ENCODE measurements at places on chromosomes 5 and 9.
A peak's percentile ranks its signal among the peaks of the same experiment; 100 is the strongest.

DNA sequence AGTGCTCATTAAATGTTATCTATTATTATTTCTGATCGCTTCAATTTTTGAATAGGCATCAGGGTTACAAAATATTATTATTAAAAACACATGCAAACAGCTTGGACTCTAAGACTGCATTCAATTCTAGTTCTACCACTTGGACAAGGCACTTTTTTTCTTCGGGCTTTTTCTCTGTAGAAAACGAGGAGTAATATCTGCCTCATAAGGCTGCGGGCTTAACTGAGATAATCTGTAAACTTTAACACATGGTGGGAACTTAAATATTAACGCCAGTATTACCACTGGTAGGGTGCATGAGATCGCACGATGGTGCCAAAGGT lies 511 bp upstream of the SPDL1 start:
- no peak for DNase-seq

GRCh38 chr9:37897665-37898064 lies 6.3 kb downstream of the SLC25A51 start:
- no peak for DNase-seq

DNA sequence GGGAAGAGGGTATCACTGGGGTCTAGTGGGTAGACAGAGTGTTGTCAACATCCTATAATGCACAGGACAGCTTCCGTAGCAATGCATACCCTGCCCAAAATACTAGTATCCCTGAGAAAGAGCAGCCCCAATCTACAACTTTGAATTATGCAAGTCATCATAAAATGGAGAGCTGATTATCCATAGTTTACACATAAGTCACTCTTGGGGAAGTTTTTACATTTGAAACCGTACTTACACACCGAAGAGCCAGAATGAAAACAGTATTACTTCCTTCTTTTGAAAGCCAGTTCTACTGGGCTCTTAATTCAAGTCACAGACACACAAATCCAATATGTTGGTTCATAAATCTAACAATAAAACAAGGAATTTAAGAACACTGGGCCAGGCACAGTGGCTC lies 21.6 kb downstream of the RNF145 start:
- no peak for DNase-seq

DNA sequence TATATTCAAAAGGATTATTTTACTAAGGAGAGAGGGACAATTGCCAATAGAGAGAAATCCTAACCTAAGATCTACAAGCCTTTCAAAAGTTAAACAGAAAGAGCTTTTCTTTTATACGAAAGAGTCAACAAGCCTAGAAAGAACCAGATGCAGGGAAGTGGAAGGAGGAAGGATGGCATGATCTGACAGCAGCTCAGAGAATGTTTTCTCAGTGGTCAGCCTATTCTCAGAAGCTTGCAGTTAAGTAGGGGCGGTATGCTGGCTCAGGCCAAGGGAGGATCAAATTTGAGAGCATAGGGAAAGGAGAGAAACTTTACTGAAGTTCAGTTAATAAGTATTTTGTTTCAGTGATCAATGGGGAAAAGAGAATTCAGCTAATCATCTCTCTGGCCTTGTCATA lies 88.0 kb upstream of the FTMT start:
- no peak for DNase-seq

DNA sequence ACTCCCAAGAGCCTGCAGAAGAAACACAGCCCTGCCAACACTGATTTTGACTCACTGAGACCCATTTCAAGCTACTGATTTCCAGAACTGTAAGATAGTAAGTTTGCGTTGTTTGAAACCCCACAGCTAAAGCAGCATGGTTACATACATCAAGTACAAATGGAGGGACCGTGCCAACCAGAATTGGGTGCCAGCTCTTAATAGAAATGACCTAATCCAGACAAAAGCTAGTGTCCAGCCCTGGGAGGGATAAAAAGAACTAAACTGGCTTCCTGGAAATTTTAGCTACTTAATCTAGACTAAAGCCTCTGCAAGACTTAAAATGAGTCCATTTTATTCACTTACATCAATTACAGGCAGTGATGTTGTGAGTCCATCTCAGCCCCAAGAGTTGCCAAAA lies 122.6 kb downstream of the ADAMTS12 start:
- no peak for DNase-seq

- no peak for DNase-seq
Measured at GRCh38 chr9:121154782-121155181, 46.9 kb downstream of the RAB14 start.

DNA sequence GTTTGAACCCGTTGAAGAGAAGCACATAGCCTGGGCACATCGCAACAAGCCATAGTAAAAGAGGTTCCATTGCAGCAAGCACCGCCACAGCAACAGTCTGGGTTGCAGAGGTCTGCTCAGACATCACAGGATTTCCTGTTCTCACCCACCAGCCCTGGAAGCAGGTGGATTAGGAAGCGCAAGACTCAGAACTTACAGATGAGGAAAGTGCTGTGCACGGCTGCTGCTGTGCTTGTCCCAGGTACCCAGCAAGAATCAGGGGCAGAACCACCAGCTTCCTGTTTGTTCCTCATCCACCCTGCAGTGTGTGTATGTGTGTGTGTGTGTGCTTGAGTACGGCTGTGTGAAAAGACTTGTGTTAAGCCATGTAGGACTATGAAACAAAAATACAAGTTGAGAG lies 124.7 kb upstream of the IRX2 start:
- DNase-seq = no peak

GRCh38 chr9:91943478-91944470 lies 6.3 kb downstream of the ROR2 start:
- no peak for DNase-seq

- peak; percentile 61 for DNase-seq
Measured at GRCh38 chr9:89701221-89701798, 96.5 kb downstream of the GADD45G start.

DNA sequence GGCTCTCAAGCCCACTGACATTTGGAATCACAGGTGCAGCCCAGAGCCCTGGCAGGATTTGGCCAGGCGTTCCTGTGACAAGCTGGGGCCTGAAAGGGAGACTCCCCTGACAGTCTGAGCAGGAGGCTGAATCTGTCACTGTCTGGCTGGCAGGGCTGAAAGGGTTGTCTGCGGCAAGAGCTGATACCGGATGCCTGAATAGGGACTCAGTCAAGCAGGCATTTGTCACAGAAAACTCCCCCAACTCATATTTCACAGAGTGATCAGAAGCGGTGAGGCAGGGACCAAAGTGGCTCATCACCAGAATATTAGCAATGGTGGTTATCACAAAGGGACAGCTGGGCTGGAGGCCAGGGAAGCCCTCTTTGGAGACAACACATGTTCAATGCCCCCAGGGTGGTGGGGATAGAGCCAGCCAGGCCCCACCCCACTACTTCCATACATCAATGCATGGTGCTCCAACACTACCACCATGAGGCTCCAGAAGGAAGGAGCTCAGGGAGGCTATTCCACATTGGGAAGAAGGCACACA lies 295.5 kb downstream of the DTWD2 start:
- no peak for DNase-seq

- DNase-seq = peak; percentile 64
Measured at GRCh38 chr9:126915281-126915816, 767 bp downstream of the RALGPS1 start.

DNA sequence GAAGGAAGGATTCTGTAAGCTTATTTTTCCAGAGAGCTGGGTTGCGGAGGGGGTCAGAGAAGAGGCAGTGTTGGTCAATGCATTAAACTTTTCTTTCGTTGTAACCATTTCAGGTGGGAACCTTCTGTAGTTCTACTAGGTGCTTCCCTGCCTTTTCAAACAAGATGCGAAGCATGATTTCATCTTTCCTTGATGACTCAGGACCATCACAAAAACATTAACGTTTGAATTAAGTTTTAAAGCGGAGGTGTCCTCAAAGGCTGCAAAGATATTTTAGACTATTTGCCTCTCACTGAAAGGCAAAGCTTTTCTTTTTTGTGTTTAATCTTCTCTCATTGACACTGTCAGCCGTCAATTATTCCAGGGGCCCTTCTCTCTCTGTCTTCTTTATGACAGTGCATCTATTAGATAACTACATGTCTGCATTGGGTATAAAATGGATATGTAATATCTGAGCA lies 26.3 kb upstream of the FAT2 start:
- no peak for DNase-seq

DNA sequence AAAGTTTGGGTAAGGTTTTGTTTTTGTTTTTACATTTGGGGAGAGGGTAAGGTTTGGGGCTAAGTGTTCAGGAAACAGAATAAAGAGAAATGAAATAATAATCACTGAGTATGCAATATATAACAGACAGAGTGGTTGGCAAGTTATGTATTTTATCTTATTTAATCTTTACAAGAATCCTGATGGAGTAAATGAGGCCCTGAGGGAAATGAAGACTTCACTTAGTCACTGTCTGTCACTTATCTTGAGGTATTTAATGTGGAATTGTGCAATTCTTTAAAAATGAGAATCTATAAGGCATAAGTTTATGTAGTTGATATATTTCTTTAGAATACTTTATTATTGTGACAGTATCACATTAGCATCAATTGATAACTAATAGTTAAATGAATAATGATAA lies 48.1 kb downstream of the TEK start:
- no peak for DNase-seq

DNA sequence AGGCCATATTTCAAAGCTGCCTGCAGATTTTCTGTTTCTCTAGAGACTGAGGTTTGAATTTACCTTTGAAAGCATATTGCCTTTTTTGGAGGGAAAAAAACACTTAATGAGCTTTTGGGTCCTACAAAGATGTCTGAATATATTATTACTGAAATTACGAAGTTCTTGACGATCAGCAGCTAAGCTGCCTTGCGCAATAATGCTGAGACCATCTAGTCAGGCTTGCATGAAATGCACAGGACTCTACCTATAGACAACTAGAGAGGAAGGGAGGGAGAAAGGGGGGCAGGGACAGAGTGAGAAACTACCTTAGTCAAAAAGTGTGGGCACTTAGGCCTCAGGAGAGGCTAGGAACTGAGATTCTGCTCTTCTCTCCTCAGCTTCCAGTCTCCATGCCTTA lies 175.9 kb upstream of the KIF2A start:
- no peak for DNase-seq

GRCh38 chr5:179343719-179344430 lies 1.4 kb downstream of the ADAMTS2 start:
- DNase-seq = no peak

GRCh38 chr5:775961-776861 lies 8.3 kb downstream of the ZDHHC11B start:
- no peak for DNase-seq

GRCh38 chr5:91910655-91911054 lies 527.5 kb upstream of the ARRDC3 start:
- DNase-seq = no peak

GRCh38 chr5:77960863-77961396 lies 184.8 kb upstream of the TBCA start:
- DNase-seq = no peak

DNA sequence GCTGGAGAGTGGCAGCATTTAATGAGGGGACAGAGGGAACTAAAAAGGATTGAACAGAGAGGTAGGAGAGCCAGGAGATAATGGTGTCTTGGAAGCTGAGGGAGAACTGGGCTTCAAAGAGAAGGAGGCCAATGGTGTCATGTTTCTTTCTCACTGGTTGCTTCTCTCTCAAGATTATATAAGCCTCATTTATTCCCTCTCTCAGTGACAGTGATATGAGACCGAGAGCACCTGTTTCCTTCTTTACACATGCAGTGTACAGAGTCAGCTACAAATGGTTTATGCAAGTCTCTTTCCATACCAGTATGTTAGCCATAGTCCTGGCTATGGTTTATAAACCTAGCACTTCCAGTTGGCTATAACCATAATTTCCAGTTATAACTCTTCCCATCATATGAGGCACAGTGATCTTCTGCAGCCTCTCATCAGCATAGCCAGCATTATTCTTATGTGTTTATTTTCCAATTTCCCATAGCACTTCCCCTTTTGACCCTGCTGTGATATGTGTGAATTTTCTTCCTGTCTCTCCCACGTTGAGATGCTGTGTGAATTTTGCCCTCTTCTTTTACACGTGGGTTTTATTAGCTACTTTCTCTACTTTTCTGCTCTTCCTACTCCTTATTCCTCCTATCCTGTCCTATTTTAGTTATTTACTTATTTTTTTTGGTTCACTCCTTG lies 71.2 kb downstream of the UNC13B start:
- no peak for DNase-seq

- DNase-seq = peak; percentile 46
Measured at GRCh38 chr9:105245029-105245890, 809 bp downstream of the SLC44A1 start.

GRCh38 chr9:7560669-7561305 lies 238.8 kb downstream of the DMAC1 start:
- no peak for DNase-seq

GRCh38 chr5:158626718-158627117 lies 473.0 kb downstream of the EBF1 start:
- no peak for DNase-seq

DNA sequence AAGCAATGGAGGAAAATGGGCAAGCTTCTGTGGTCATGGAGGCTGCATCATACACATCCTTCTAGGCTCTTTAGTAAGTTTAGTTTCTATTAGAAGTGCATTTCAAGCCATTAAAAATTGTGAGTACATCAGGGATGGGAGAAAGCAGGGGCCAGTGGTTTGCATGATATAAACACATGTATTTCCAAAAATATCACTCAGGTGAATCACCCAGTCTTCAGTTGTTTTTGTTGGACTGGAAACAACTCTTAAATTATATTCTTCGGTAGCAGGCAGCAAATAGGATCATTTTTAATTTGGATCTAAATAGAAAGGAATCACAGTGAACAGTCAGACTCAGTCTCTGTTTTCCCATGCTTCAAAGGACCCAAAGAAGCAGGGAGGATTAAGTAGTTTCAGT lies 657.9 kb downstream of the TLR4 start:
- no peak for DNase-seq

- DNase-seq = no peak
Measured at GRCh38 chr5:10502578-10502977, 60.9 kb downstream of the ROPN1L start.

GRCh38 chr9:113579283-113580040 lies 115.9 kb downstream of the RGS3 start:
- DNase-seq = no peak

- no peak for DNase-seq
Measured at GRCh38 chr5:138471052-138471361, 5.7 kb downstream of the EGR1 start.

DNA sequence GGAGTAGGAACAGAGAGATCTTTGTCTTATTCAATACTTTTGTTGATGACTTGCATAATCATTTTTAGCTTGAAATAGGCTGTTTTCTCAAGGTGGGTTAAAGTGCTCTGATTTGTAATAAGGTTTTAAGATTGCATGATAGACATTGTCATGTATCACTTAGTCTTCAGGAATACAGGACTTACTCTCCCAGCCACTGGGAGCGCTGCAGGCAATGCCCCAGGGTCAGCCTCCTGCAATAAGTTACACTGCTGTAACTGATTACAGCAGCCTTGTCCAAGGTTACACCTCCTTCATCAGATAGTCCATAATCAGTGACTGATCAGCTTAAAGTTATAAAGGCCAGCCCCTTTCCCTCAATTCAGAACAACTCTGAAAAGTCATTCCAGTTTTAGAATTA lies 218.6 kb downstream of the ESM1 start:
- no peak for DNase-seq

GRCh38 chr5:156125118-156125517 lies 201.8 kb upstream of the SGCD start:
- DNase-seq = no peak

- no peak for DNase-seq
Measured at GRCh38 chr9:2413160-2413805, 208.3 kb upstream of the VLDLR start.

GRCh38 chr9:21160178-21160577 lies 6.3 kb downstream of the IFNA21 start:
- DNase-seq = no peak

- DNase-seq = peak; percentile 72
Measured at GRCh38 chr9:129131300-129132145, 20.3 kb downstream of the PTPA start.

- no peak for DNase-seq
Measured at GRCh38 chr5:60020457-60020856, 126.9 kb upstream of the PDE4D start.

- DNase-seq = no peak
Measured at GRCh38 chr9:1077616-1078015, 27.5 kb downstream of the DMRT2 start.
